ENCODE measurements at places on chromosomes 2 and 18.

DNA sequence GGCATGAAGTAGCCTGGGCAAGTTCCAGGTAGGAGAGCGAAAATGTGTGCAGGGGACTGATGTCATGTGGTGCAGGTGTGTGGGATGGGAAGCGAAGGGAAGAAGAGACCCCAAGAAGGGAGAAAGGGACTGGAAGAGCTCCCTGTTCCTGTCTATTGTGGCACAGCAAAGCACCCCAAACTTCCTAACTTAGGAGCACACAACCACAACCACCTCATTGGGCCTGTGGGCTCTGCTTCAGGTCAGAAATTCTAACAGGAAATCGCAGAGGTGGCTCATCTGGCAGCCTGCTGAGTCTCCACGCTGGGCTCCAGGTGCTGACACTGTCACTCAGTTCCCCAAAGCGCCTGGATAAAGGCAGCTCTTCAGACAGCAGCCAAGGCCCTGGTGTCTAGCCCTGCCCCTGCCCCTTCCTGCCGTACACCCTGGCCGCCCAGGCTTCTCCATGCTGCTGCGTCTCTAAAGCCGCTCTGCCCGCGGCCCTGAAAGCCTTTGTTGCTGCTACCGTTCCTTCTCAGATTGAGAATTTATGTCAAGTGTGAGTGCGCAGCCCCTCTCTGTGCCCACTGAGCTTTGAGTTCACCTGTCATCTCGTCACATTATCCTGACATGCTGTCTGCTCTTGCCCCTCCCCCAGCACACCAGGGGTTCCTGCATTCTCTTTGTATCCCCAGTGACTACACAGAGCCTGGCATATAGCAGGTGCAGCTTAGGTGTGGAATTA lies 140.2 kb upstream of the BCL2L11 start:
- DNase-seq: no peak

GRCh38 chr18:24949908-24950307 lies 402.1 kb downstream of the ZNF521 start:
- no peak for DNase-seq

DNA sequence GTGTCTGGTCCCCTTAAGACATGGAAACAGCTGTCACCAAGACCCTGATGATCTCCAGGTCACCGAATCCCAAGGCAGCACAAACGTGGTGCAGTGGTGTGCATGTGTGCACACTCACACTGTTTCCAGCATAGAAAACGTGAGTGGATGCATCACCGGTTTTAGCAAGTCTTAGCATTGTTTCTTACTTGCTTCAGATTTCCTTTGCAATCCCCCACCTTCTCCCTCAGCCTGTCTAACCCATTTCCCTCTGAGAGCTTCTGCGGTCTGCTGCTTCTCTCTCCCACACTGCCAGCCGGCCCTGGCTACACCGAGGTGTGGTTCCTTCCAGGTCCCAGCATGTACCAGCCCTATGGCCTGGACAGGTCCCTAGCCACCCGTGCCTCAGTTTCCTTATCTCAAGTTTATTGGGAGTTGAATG lies 343.4 kb upstream of the HS6ST1 start:
- DNase-seq: no peak

DNA sequence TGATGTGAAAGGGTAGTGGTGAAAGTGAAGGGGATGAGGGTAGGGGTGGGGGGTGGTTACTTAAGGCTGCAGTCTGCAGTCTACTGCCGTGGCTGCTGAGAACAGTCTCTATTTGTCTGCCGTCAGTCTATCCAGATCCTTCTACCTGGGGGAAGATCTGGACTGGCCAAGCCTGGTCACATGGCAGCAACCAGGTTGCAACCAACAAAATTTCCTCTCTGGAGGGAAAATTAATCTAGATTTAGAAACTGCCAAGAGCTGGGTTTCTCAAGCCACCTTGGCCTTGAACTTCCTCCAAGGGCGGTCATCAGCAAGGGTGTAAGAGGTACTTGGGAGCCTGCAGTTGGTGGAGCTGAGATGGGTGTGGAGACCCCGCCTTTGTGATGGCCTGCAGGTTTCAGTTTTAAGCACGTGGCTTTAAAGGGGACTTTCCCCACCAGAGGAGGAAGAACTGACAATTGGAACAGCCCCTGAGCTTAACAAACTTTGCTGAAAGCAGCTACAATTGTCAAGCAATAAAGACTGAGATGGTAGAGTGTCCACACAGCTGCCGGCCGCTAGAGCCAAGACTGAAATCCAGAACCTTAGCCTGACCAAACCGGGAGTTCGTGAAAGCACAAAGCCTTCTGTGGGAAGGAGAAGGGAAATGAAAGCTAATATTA lies 31.4 kb upstream of the KCMF1 start:
- peak; percentile 95 for DNase-seq

- DNase-seq: peak; percentile 89
These were observed 40.5 kb upstream of the NABP1 start for GRCh38 chr2:191637182-191638078.

- no peak for DNase-seq
These were observed 38.6 kb downstream of the FEZ2 start for GRCh38 chr2:36559221-36559942.
